Left lung (tissue), 14 donors: ENCODE measurements at places on chromosomes 4 and X.

- H3K4me3 ChIP-seq, result no peak overlapping the region
- peaks cover 3% of the 10 kb centered on the region for H3K4me1 ChIP-seq
- no peak overlapping the region for H3K27ac ChIP-seq
- H3K36me3 ChIP-seq, result no peaks in the 10 kb centered on the region
- H3K27me3 ChIP-seq, result no peaks in the 10 kb centered on the region
Observed at GRCh38 chr4:108535757-108536156, 84.6 kb upstream of the RPL34 start.

GRCh38 chr4:158172261-158173258 is at the start of gene GASK1B:
Gene GASK1B, minus strand, starts transcription at chr4:158173025. Its CDS starts 1,650 bp downstream, at chr4:158171375.
- peaks cover 7% of the 10 kb centered on the region for H3K4me1 ChIP-seq
- DNase-seq, result no peak

GRCh38 chr4:94451051-94451694 is 569 bp upstream of the PDLIM5 start:
- peaks cover 8% of the 10 kb centered on the region for H3K27me3 ChIP-seq
- H3K27ac ChIP-seq, result peak overlapping the region; percentile 95
- DNase-seq, result no peak
- peaks cover 10% of the 10 kb centered on the region for H3K36me3 ChIP-seq

- no peak overlapping the region for H3K27ac ChIP-seq
- H3K27me3 ChIP-seq, result no peaks in the 10 kb centered on the region
- no peak for DNase-seq
- H3K4me1 ChIP-seq, result no peaks in the 10 kb centered on the region
- H3K4me3 ChIP-seq, result no peak overlapping the region
Observed at GRCh38 chrX:106588801-106589200, 23.0 kb upstream of the RADX start.

DNA sequence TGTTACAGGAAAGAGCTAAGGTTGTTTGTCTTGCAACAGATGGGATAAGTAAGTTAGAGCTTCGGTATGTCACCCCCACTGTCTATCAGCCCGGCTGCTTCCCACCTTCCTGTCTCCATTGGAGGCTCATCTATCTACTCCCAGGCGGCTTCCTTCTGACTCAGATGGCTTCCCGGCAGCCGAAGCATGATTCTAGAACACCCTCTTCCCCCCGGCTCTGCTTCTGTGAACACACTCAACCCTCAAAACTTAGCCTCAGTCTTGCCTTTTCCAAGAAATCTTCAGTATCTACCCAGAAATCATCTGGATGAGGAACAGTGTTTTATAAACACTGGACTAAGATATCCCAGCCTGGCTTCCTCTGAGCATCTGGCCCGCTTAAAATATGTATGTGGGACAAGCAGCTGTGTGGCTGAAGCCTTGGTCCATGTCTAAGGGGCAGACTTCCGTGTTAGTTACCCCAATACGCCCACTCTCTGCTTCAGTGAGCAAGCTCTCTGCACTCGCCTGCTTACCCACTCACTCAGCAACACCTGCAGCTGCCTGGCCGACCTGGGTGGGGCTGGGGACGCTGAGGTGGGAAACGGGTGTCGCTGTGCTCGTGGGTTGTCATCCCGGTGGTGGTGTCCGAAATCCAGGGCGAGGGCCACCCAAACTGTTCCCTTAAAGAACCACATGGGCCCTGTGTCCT is 12.0 kb upstream of the SLC2A9 start:
- no peaks in the 10 kb centered on the region for H3K36me3 ChIP-seq
- H3K27me3 ChIP-seq, result no peaks in the 10 kb centered on the region
- H3K27ac ChIP-seq, result peak overlapping the region; percentile 67
- no peak for DNase-seq

DNA sequence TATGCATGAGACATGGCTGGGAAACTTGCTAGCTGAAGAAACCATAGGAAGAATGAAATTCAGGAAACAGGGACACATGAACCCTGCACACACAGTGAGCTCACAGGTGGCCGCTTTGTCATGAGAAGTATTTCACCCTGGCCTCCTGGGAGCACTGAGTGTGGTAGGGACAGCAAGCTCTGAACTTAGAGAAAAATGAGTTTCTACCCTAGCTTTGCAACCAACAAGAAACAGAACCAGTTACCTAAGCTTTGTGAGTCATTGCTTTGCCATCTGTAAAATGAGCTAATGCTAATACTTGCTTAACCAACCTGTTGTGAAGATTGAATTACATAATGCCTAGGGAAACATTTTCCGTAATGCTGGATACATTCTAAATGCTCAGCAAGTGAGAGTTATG is 206.6 kb upstream of the HS3ST1 start:
- no peak overlapping the region for H3K27ac ChIP-seq
- H3K4me1 ChIP-seq, result no peaks in the 10 kb centered on the region
- no peak for DNase-seq
- no peaks in the 10 kb centered on the region for H3K36me3 ChIP-seq

GRCh38 chr4:189302719-189303118 is 638.0 kb upstream of the FRG1 start:
- H3K27me3 ChIP-seq, result no peaks in the 10 kb centered on the region
- DNase-seq, result no peak
- no peak overlapping the region for H3K27ac ChIP-seq
- H3K4me3 ChIP-seq, result no peak overlapping the region

DNA sequence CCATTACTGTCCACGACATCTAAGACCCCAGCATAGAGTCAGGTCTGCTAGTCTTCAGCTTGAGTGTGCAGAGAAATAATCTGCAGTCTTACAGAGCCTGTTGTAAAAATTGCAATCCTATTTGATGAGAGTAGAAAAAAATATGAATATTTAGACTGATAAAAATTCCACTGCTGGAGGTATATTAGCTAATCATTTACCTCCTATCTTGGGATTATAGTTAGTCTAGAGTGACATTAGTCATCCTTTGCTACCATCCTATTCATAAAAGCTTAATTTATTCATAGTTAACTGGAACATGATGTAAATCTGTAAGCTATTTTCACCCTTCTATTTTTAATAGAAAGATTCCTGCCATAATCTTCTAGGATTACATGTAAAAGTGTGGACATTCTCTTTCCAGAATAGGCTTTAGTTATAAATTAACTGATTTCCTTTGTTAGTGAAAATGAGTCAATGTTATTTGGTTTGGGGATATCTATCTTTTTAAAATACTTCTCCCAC is 26.7 kb downstream of the C4orf54 start:
- DNase-seq, result no peak
- no peaks in the 10 kb centered on the region for H3K27me3 ChIP-seq
- no peaks in the 10 kb centered on the region for H3K36me3 ChIP-seq
- H3K27ac ChIP-seq, result no peak overlapping the region
- H3K4me1 ChIP-seq, result no peaks in the 10 kb centered on the region
- no peak overlapping the region for H3K4me3 ChIP-seq

GRCh38 chr4:184147858-184148737 is 69.6 kb downstream of the ENPP6 start:
- no peaks in the 10 kb centered on the region for H3K36me3 ChIP-seq
- no peaks in the 10 kb centered on the region for H3K27me3 ChIP-seq
- no peaks in the 10 kb centered on the region for H3K4me1 ChIP-seq
- no peak overlapping the region for H3K4me3 ChIP-seq
- no peak for DNase-seq
- peak overlapping the region; percentile 47 for H3K27ac ChIP-seq

DNA sequence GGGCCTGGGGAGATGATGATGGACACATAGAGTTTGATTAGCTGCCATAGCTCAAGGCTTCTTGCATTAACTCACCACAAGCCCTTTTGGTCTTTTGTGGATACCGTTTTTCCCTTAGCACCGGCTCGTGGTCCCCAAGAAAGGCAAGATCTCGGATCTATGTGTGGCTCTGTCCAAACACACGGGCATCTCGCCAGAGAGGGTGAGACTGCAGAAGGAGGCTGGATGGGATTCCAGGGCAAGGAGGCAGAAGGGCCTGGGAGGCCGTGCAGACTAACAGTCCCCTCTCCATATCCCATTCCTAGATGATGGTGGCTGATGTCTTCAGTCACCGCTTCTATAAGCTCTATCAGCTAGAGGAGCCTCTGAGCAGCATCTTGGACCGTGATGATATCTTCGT is 9.5 kb downstream of the USP11 start:
- no peaks in the 10 kb centered on the region for H3K36me3 ChIP-seq
- H3K27ac ChIP-seq, result no peak overlapping the region
- H3K4me1 ChIP-seq, result no peaks in the 10 kb centered on the region
- no peak overlapping the region for H3K4me3 ChIP-seq
- no peak for DNase-seq
- H3K27me3 ChIP-seq, result no peaks in the 10 kb centered on the region

- H3K4me1 ChIP-seq, result no peaks in the 10 kb centered on the region
- no peak overlapping the region for H3K27ac ChIP-seq
- H3K36me3 ChIP-seq, result no peaks in the 10 kb centered on the region
- no peak overlapping the region for H3K4me3 ChIP-seq
Observed at GRCh38 chr4:94743838-94744237, 13.9 kb upstream of the BMPR1B start.

GRCh38 chr4:174763454-174764104 is 65.5 kb downstream of the GLRA3 start:
- H3K4me1 ChIP-seq, result no peaks in the 10 kb centered on the region
- H3K27me3 ChIP-seq, result no peaks in the 10 kb centered on the region
- no peak overlapping the region for H3K4me3 ChIP-seq
- H3K27ac ChIP-seq, result no peak overlapping the region

- no peaks in the 10 kb centered on the region for H3K27me3 ChIP-seq
- no peaks in the 10 kb centered on the region for H3K36me3 ChIP-seq
- DNase-seq, result no peak
- no peak overlapping the region for H3K27ac ChIP-seq
- no peak overlapping the region for H3K4me3 ChIP-seq
Observed at GRCh38 chr4:84639145-84639544, 56.2 kb downstream of the CDS1 start.

- H3K27ac ChIP-seq, result no peak overlapping the region
- H3K4me3 ChIP-seq, result no peak overlapping the region
- H3K27me3 ChIP-seq, result no peaks in the 10 kb centered on the region
- H3K36me3 ChIP-seq, result no peaks in the 10 kb centered on the region
- H3K4me1 ChIP-seq, result no peaks in the 10 kb centered on the region
- no peak for DNase-seq
Observed at GRCh38 chrX:40867352-40867751, 132.0 kb upstream of the MED14 start.

- no peak overlapping the region for H3K27ac ChIP-seq
- no peak for DNase-seq
- no peak overlapping the region for H3K4me3 ChIP-seq
- H3K27me3 ChIP-seq, result no peaks in the 10 kb centered on the region
- no peaks in the 10 kb centered on the region for H3K4me1 ChIP-seq
Observed at GRCh38 chr4:47784222-47784621, 53.6 kb downstream of the CORIN start.

DNA sequence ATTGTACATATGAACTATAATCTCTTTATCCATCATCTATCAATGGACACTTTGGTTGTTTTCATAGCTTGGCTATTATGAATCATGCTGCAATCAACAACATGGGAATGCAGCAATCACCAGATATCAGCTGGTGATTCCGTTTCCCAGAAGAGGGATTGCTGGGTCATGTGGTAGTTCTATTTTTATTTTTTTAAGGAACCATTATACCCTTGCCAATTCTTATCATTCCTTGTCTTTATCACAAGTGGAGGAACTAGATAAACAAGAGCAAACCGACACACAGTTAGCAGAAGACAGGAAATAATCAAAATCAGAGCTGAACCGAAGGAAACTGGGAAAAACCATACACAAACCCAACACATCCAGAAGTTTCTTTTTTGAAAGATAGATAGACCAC is 14.5 kb upstream of the LNX1 start:
- no peaks in the 10 kb centered on the region for H3K36me3 ChIP-seq
- H3K27me3 ChIP-seq, result no peaks in the 10 kb centered on the region

GRCh38 chr4:102027961-102028360 is 237.4 kb downstream of the BANK1 start:
- no peak overlapping the region for H3K4me3 ChIP-seq
- H3K4me1 ChIP-seq, result no peaks in the 10 kb centered on the region
- no peak for DNase-seq
- no peaks in the 10 kb centered on the region for H3K36me3 ChIP-seq
- no peak overlapping the region for H3K27ac ChIP-seq

- no peaks in the 10 kb centered on the region for H3K4me1 ChIP-seq
- no peaks in the 10 kb centered on the region for H3K36me3 ChIP-seq
Observed at GRCh38 chr4:37604461-37604860, 81.7 kb downstream of the RELL1 start.

GRCh38 chrX:41846714-41847113 is 76.6 kb downstream of the CASK start:
- H3K27me3 ChIP-seq, result no peaks in the 10 kb centered on the region
- no peaks in the 10 kb centered on the region for H3K36me3 ChIP-seq
- H3K4me1 ChIP-seq, result no peaks in the 10 kb centered on the region
- no peak for DNase-seq

- H3K27me3 ChIP-seq, result no peaks in the 10 kb centered on the region
- H3K27ac ChIP-seq, result peak overlapping the region; percentile 96
- no peaks in the 10 kb centered on the region for H3K36me3 ChIP-seq
- H3K4me1 ChIP-seq, result peaks cover 3% of the 10 kb centered on the region
- DNase-seq, result peak; percentile 37
Observed at GRCh38 chr4:98261405-98262291, 464 bp downstream of the RAP1GDS1 start.
